ENCODE measurements at places on chromosomes 5 and 9. TPM values are rescaled to one million over a fixed set of nuclear protein-coding genes. Genes with fewer than 3 reads are reported as not detected.

COL23A1 gene
- polyA plus RNA-seq: 12.1 TPM

TMEFF1 gene
- 1.2 TPM for polyA plus RNA-seq

PCDHGA7 gene
- not detected for polyA plus RNA-seq

HNRNPH1 gene
- 408 TPM for polyA plus RNA-seq

CCL27 gene
- polyA plus RNA-seq: 0.53 TPM

THBS4 gene
- polyA plus RNA-seq: 376 TPM
